ENCODE measurements at places on chromosomes 4 and X.

DNA sequence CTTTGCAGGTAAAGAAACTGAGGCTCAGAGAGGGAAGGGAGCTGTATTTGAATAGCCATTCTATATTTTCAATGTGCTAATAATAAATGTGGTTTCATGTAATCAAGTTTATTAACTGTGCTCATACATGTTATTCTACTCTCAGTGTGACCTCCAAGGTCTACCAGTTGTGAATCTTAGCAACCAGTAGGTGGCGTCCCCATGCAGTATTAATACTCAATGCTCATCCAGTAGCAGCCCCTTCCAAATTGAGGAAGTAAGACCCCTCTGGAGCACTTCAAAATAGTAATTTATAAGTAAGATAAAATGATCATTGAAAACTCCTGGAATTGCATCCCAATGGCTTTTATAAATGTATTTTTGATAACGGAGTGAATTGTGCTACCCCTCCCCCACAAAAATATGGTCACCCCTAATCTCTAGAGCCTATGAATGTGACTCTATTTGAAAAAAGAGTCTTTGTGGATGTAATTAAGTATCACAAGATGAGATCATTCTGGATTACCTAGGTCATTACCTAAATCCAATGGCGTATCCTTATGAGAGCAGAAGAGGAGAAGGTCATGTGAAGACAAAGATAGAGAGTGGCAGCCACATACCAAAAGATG, 20.4 kb upstream of the SEPSECS start:
- DNase-seq = no peak

GRCh38 chr4:89563431-89563830, 255.8 kb upstream of the GPRIN3 start:
- no peak for DNase-seq

DNA sequence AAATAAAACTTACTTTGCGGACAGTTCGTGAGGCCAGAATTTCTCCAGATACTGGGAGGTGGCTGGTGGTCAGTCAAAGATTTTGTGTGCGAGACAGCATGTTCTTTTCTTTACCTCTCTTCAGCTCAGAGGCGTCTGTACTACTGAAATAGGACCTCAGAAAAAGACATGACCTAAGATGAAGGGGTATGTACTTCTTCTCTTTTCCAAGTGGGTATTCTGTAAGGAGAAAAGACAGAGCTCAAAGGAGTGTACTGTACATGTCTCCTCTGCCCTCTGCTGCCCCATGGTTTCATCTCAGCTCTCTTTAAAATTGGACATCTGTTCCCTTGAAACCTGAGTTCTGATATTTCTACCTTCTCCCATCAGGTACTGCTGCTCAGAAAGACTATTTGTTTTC, 38.1 kb downstream of the SEPTIN11 start:
- DNase-seq = no peak

- DNase-seq = no peak
Observed at GRCh38 chrX:134181275-134181660, 55.7 kb upstream of the CCDC160 start.

- DNase-seq = no peak
Observed at GRCh38 chr4:176432811-176433540, 113.2 kb downstream of the SPCS3 start.

Measured in ecto neural progenitor cell (in vitro differentiated cells).